Activated T-cell treated with anti-CD3 and anti-CD28 coated beads, Interleukin-2, amount 50 U/mL, for 72 hours (primary cell): ENCODE measurements at places on chromosomes 5 and 9.

DNA sequence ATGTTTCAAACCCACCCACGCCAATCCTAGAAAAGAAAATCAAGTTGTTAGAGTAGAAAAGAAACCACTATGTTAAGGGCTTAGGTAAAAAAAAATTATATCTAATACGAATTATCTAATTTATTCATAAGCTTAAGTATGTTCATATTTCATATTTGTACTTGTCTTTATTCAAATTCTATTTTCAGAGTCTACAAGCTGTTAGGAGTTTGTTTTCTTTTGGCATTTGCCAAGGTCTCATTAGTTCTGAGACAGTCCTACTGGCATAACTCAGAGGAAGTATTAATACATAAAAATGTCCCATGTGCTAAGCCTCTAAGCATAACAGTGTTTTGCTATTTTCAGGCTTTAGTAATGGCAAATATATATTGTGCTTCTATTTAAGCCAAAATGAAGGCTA lies 57.6 kb downstream of the STARD4 start:
- no peak for DNase-seq

- DNase-seq: no peak
Observed at GRCh38 chr5:157915638-157916037, 56.7 kb upstream of the CLINT1 start.

DNA sequence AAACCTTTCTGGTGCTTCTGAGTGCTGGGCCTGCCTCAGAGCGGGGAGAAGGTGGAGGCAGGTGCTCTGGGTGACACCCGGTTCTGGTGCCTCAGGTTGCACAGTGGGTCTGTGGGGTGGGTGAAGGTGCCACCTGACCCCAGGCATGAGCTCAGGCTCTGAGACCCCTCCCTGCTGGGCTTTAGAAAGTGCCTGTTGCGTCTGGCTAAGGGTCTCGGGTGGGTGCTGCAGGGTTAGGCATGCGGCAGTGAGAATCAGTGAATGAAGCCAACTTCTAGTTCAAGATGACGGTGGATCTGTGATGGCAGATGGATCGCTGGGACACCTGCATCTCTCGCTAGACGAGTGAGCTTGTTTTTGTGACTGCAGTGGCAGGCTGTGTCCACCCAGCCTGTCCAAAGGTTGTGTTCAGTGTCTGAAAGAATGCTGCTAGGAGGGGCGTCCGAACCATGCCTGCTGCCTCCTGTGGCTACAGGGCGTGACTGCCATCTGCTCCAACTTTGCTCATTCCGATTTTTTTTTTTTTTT lies 5.0 kb downstream of the SQSTM1 start:
- DNase-seq: no peak

- no peak for DNase-seq
Observed at GRCh38 chr9:34601937-34602573, 9.8 kb downstream of the RPP25L start.

DNA sequence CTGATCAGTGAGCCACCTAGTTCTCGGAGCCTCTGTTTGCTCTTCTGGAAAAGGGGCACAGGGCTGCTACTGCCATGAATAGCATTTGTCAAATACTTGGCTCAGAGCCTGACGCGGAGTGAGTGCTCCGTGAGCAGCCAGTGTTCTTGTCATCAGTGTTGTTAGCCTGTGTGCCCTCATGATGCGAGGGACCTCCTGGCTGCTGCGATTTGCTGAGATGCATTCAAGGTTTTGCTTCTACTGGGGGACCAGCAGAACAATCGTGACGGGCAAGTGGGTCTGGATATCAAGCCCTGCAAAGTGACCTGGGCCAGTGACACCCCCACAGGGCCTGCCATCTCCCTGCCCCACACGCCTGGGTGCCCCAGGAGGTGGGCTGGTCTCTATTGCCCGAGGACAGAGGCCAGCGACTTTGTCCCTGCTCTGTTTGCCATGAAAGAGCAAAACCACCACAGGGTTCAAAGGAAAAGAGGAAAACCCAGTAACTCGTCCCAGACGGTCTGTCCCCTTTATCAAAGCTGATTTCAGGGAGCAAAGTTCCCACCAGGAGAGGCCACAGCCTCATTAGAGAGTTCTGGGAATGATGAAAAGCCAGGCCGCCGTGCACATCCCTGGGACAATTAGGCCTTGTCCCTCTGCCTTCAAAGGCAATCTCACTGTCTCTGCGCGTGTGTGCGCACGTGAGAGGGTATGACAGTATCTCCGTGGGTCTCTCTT lies 86.5 kb upstream of the LMX1B start:
- DNase-seq: no peak

GRCh38 chr5:3324421-3325101 lies 271.1 kb upstream of the IRX1 start:
- no peak for DNase-seq

GRCh38 chr5:152942633-152943336 lies 537.7 kb upstream of the NMUR2 start:
- DNase-seq: no peak

GRCh38 chr5:84131372-84131771 lies 253.3 kb downstream of the EDIL3 start:
- DNase-seq: no peak

DNA sequence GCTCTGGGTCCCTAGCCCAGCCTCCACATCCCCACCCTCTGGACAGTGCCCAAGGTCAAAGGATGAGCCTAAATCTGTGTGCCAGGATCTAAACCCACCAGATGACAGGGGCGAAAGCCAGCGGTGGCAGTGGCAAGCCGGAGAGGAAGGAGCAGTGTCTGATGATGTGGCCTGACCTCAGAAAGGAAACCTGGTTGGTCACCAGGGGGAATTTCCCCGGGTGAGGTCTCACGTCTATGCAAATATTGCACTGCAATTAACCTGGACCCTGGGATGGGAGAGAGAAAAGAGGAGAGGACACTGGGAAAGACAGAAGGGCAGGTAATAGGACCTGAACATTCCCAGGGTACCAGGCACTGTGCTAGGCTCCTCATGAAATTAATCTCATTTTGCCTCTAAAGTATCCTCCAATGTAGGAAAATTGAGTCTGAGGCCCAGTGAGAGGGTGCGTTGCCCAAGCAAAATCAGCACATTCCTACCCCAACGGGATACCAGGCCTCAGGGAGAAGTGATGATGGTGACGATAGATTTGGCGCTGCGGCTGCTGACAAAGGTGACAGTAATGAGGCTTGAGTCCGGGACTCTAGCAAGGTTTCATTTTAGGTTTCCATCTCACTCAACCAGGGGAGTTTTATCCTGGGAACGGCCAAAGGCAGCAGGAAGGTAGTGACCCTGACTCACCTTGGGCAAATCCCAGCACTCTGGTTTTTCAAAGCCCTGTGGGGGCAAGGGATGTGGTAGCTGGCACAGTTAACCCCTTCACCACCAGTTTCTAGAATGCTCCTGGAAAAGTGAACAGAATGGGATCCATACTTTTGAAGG lies 13.4 kb upstream of the TNIP1 start:
- DNase-seq: peak; percentile 85

DNA sequence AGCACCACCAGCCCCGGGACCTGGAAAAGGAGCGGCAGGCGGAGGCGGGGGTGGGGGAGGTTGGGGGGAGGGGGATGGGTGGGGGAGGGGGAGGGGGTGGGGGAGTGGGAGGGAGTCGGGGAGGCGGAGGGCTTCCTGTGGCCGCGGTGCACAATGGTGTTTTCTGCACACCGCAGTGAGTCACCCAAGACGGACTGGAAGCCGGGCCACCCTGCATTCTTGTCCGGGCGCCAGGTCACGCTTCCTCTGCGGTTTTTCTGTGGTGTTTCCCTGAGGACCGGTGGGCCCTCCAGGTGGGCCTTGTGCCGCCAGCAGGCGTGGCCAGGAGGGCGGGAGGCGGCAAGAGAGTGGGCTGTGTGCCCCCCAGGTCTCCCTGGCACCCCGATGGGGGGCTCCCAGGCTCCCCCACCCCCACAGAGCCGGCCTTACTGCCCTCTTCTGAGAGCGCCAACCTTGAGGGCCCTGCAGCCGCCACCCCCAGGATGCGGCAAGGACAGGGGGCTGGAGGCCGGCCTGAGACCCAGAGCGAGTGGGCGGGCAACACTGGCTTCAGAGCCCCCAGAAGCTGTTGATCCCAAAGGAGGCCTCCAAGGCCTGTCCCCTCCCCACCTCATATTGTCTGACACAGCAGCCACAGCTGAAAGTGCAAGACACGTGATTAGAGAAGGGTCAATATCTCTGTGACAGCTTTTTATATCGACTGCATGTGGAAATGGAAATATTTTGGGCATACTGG lies 11.1 kb downstream of the EXD3 start:
- peak; percentile 74 for DNase-seq

DNA sequence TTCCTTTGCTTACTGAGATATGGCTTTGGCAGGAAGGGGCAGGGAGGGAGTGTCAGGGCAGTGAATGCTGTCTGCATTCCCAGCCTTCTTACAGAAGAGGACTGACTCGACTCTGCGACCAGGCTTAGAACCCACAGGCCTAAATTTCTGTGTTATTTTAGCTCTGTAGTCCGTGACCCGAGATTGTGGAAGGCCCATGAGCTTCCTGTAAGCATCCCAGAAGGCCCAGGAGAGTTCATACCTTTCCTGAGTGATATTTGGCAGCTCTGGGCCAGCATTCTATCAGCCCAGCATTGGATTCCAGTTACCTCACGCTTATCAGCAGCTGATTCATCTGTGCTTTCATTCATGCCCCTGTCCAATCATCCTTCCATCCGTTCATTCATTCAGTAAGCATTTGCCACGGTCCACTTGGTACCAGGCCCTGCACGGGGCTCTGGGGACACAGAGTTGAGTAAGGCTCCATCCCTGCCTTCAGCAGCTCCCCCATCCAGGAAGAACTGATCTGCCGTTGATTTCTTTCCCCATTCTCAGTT lies 28.2 kb upstream of the RPL26L1 start:
- DNase-seq: no peak

DNA sequence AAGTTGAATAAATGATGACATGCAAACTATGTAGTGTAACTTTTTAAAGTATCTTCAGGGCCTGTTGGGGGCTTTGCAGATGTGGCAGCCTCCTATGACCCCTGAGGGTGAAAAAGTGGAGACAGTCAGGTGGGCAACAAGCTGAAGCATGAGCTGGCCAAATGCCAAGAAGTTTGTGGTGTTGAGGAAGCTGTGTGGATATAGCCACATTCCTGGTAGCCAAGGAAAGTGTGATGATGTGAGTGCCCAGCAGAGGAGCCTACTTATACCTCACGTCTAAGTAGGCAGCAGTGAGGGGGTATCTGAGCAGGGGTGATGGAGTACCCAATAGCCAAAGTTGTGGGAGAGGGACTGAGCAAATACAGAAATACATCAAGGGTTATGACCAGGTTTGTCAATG lies 621.2 kb upstream of the CDH6 start:
- DNase-seq: no peak

- peak; percentile 35 for DNase-seq
Observed at GRCh38 chr9:37466037-37466709, 923 bp upstream of the ZBTB5 start.

- DNase-seq: no peak
Observed at GRCh38 chr9:8533681-8534080, 734.1 kb upstream of the DMAC1 start.
